ENCODE measurements at places on chromosomes 5 and 9.

GRCh38 chr9:115553060-115553773 lies 435.3 kb upstream of the TNC start:
- DNase-seq, result no peak

DNA sequence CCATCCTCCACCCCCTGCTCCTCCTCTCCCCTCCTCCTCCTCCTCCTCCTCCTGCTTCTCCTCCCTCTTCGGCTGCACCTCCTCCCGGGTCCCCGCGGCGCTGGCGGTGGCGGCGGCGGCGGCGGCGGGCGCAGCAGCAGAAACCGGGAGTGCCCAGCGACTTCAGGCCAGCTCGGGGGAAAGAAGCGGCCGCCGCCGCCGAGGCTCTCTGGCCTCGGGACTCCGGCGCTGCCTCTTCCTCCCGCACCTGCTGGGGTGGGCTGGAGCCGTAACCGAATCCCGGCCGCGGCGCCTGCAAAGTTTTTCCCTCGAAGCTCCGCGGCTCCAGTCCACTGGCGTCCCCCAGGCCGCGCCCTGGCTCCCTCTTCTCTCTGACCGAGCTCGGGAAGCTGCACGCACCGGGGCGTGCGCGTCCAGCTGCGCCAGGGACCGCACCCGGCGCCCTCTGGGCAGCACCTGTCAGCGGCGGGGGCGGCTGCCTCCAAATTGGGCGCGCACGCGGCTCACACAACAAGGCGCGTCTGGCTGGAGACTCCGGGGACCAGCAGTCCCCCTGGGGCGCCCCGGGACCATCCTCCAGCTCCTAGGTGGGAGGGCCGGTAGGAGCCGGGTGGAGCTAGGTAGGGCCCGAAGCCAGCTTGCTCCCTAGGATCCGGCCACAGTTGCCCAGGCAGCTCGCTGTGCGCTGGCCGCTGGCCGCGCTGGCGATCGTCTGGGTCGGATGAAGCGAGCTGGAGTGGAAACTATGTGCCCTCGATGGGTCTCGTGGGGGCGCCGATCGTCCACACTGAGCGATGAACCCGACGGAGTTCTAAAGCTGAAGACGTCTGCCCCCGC lies at the start of gene MCTP1:
MCTP1 (minus strand) TSS at position 523 of the 837 bp plus-strand sequence.
- peak; percentile 80 for DNase-seq

GRCh38 chr5:141992349-141992963 lies 20.4 kb downstream of the GNPDA1 start:
- DNase-seq, result peak; percentile 40

DNA sequence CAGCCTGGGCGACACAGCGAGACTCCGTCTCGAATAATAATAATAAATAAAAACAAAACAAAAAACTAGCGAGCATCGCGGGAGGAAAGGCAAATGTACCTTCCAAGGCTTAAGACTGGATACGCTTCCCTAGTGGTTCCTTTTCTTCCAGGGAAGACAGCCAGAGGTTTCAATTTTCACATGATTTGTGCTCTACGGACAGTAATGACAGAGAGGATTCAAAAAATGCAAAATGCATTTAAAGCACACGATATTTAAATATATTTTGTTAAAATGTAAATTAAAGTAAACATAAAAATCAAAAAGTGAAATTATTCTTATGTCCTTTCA lies 4.3 kb upstream of the TRIM41 start:
- DNase-seq, result no peak

GRCh38 chr5:173451031-173451430 lies 122.8 kb upstream of the STC2 start:
- DNase-seq, result no peak

DNA sequence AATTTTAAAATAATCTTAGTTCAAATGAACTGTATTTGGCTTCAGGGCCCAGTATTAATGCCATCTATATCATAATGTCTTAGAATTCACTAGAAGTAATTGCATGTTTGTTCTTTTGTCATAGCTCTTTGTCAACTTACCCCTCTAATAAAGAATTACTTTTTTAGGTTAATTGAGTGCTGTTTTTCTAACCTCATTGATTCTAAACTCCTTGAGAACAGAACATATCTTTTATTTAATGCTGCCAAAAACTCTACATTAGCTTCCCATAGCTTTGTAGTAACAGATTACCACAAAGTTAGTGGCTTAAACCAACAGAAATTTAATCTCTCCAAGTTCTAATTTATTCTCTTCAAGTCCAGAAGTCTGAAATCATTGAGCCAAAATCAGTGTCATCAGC lies 242.4 kb downstream of the LURAP1L start:
- no peak for DNase-seq

DNA sequence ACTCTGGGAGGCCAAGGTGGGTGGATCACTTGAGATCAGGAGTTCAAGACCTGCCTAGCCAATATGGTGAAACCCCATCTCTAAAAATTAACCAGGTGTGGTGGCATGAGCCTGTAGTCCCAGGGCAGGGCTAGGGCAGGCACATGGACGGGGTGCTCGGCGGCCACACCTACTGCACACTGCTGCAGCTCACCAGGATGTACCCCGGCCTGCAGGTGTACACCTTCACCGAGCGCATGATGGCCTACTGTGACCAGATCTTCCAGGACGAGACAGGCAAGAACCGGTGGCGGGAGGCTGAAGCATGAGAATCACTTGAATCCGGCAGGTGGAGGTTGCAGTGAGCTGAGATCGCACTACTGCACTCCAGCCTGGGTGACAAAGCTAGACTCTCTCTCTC lies 3.2 kb downstream of the ST6GALNAC4 start:
- DNase-seq, result no peak

All from NCI-H146 (cell line).